ENCODE measurements at places on chromosomes 1 and 21.

GRCh38 chr1:201504179-201504631, 2.7 kb downstream of the CSRP1 start:
- no peak for DNase-seq

DNA sequence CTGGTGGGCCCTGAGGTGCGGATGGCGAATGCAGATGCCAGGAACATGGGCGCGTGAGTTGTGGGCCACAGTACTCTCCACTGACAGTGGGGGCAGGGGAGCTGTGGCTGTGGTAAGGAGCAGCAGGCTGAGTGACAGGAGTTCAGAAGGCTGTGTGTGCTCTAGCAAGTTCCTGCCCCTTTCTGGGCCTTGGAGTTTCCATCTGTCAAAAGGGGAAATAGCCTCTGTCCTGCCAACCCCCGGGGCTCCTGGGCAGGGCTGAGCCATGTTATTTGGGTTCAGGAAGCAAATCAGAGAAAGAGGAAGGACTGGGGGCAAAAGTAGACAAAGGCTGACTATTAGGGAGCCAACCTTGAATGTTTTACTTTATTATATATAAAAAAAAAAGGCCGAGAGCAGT, 19.5 kb upstream of the MFN2 start:
- no peak for DNase-seq

DNA sequence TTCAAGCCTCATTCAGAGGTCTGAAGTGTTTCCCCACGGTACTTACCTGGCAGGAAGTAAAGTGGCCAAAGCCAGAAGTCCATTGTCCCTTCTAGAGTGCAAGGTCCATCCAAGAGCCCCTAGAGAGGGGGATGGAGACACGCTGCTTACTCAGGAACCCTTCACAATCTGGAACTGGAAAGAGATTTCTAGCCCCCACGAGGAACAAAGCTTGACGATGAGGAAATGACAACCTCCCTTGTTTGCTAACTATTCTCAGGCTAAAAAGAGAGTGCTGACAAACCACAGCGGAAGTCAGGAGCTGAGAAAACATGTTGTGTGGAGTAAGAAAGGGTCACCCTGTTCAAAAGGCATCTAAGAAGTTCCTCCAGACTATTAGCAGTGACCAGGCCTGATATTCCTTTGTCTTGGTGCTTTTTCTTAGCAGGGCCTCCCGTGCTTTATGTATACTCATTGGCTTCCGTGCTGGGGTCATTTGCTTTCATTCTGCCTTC, at the start of gene FCMR:
Gene FCMR, minus strand, starts transcription at position 170 of the 494 bp plus-strand sequence. Its CDS starts 87 bp downstream, at position 83.
- DNase-seq: peak; percentile 71

- no peak for DNase-seq
These were observed 467.4 kb downstream of the COL11A1 start for GRCh38 chr1:102640872-102641271.

DNA sequence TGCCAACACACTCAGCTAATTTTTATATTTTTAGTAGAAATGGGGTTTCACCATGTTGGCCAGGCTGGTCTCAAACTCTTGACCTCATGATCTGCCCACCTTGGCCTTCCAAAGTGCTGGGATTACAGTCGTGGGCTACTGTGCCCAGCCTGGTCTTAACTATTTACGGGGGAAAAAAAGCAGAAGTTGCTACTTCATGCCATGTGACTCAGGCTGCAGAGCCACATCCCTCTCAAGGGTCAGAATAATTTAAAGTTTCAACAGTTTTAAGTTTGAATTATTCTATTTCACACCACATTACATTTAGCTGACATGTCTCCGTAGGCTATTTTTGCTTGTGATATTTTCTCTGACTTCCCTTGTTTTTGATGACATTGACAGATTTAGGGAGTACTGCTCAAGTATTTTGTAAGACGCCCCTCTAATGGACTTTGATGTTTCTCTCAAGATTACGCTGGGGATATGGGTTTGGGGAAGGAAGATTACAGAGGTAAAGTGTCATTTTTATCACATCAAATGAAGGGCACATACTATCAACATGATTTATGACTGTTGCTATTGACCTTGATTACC, 14.6 kb upstream of the AGBL4 start:
- DNase-seq: no peak

GRCh38 chr1:200207711-200208126, 180.2 kb downstream of the NR5A2 start:
- no peak for DNase-seq

DNA sequence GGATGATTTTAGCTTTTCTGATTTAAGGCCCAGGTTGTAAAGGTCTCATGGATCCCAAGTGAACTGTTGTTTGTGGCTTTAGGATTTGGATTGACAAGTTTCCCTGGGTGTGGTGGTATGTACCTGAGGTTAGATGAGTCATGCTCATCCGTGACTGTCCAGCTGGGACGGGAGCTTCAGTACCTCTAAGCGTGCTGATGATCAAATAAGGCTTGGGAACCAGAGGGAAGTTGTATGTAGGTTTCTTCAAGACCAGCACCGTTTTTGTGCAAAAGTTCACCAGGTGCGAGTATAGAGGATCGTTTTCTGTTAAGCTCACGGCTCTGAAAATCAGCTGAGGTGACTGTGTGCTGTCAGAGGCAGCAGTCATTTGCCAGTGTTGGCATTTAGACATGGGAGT, 19.8 kb downstream of the PLA2G2E start:
- DNase-seq: no peak

GRCh38 chr1:67138813-67139499, 4.2 kb upstream of the C1orf141 start:
- no peak for DNase-seq

DNA sequence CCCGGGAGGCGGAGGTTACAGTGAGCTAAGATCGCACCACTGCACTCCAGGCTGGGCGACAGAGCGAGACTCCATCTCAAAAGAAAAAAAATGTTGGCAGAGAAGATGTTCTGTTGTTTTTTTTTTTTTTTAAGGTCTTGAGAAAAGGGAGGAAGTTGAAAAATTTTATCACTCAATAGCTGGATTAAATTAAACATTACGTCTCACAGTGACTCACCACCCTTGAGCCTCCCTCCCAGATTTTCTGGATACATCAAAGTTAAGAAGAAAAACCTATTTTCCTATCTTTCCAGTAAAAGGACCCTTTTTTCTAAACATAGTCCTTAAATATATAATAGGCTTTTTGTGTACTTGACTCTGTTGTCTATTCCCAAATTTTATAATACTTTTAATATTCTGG, 35.5 kb downstream of the IFNAR1 start:
- no peak for DNase-seq

DNA sequence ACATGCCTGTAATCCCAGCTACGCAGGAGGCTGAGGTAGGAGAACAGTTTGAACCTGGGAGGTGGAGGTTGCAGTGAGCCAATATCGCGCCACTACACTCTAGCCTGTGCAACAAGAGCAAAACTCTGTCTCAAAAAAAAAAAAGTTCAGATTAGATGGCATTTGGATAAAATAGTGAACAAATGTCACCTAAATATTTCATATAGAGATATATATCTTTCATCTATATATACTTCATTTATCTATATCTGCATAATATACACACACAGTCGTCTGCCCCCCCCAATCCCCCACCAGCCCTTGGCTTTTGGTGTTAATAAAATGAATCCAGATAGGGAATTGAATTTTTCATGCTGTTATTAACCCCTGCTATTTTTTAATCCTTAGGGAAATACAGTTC, 5.0 kb downstream of the PPP1R15B start:
- no peak for DNase-seq

- no peak for DNase-seq
These were observed 2.5 kb downstream of the WNT9A start for GRCh38 chr1:227944931-227945890.

DNA sequence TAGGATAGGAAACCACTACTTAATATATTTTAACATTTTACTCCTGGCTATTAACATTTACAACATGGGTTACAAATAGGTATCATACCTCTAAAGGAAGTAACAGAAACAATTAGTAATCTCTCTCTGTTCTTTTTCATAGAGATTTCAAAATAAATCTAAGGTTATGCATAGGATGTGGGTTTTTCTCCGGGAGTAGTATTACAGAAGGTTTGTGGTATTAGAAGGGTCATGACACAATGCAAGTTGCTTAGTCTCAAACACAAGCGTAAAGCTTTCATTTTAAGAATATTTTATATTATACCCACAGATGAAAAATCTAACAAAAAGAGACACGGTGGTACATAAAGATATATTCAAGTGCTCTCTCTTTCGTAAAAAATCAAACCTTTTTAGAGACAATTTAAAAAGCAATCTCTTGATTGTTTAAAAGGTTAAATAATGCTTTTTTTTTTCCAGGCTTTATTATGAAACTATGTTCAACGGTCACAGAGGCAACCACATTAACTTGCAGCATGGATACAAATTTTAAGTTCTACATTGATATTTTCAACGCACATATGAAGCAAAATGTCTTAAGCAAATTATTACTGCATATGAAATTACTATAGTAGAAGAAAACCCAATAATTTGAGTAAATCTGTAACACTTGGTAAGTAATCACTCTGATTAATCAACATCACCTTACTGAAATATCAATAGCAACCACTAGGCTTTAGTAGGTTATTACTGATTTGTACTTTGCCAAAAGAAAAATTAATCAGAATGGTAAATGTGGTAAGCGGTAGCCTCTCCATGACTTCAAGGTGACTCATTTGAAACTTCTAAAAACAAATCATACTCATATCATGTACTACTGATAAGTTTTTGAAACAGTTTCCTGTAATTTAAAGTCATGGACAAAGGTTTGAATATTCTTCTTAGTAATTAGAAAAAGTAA, 97.4 kb upstream of the GFI1 start:
- no peak for DNase-seq

- DNase-seq: no peak
These were observed 15.3 kb downstream of the URB2 start for GRCh38 chr1:229641306-229641705.

GRCh38 chr1:225943582-225943981, 2.6 kb upstream of the LEFTY2 start:
- no peak for DNase-seq

GRCh38 chr1:206939841-206940587, 6.3 kb downstream of the PIGR start:
- no peak for DNase-seq

- no peak for DNase-seq
These were observed 248.0 kb downstream of the RHOU start for GRCh38 chr1:228983231-228983660.

DNA sequence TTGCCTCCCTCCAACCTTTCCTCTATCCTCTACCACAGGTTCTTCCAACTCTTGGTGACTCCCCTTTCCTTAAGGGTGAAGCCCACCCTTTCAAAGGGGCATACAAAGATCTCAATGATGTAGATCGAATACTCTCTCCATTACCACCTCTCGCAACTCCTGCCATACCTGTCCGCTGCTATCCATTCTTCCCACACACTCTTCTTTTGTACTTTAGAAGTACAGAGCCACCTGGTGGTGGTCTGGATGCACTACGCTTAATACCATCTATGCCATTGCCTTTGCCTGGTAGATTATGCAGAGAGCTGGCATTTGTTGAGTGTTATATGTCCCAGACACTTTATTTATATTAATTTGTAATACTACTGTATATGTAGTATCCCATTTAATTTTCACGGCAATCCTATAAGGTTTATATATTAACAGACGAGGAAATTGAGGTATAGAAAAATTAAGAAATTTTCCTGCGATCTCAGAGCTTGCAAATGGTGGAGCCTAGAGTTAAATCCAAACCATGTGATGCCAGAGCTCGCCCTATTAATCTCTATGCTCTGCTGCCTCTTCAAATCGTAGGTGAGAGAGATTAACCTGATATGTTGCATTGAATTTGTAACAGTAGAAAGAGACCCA, 22.9 kb downstream of the TSHB start:
- DNase-seq: peak; percentile 73

DNA sequence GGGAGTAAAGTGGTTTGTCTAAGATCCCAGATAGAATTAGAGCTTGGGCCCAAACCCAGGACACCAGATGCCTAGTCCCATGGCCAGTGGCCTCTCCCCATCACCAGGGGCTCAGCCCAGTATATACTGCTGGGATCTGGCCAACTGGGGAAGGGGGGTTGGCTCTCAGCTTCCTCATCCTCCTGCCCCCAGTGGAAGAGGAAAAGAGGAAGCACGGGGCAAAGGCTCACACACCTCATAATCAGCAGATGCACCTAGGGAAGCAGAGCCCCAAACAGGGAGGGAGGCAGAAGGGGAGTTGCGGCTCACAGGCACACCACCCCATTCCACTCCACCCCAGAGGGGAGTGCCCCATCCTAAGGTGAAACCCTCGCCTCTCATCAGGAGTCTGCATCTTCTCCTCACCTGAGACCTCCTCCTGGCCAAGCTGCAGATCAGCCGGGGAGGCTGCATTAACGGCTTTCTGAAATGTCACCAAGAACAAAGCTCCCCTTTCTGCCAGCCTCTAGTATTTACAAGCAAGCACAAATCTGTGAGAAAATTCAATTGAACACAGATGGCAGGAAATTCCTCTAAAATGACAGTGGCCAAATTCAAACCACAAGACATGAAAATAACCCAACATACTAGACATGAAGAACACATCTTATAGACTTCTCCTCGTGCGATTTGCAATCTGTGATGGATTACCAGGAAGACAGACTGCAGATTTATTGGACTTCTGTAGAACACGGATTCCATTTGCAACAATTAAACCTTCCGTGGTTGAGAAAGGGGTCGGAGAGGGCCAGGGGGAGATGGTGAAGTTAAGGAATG, 82.8 kb downstream of the GLIS1 start:
- DNase-seq: no peak

DNA sequence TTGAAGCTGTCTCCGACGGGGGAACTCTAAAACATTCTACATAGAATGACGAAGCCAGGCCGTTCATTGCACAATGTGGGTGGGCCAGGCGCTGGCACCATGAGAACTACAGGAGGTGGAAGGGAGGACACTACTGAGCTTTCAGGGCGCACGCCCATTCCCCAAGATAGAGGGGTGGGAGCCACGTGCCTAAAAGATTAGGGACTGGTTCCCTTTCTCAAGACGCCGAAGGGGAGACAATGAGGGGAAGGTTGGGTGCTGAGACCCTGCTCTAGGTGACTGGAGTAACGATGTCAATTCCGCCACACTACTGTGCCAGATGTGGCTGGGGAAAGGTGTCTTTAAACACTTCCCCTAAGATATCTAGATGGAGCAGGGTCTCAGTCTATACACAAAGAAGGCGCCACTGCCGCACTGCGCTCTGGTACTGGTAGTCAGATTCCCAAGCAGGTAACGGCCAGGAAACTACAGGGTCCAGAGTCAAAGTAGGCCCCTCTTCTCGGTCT, 782 bp downstream of the CSDE1 start:
- DNase-seq: peak; percentile 30

- DNase-seq: peak; percentile 98
These were observed at the start of gene PSMA5 for GRCh38 chr1:109426281-109427170. Gene PSMA5, minus strand, starts transcription at chr1:109426448. Its CDS starts 118 bp downstream, at chr1:109426330.

GRCh38 chr1:28512058-28512611, 6.3 kb downstream of the RCC1 start:
- DNase-seq: no peak

- DNase-seq: no peak
These were observed 55.7 kb downstream of the WDR3 start for GRCh38 chr1:117985239-117985638.

GRCh38 chr21:41596241-41596925, 88.4 kb upstream of the TMPRSS2 start:
- DNase-seq: no peak

- DNase-seq: peak; percentile 24
These were observed 95.7 kb upstream of the SIM2 start for GRCh38 chr21:36603221-36603620.

All from activated naive CD4-positive, alpha-beta T cell treated with anti-CD3 and anti-CD28 coated beads for 36 hours (primary cell).